Cerebellar nuclear complex (tissue), 1 donor: ENCODE measurements at places on chromosomes 4 and X.

DNA sequence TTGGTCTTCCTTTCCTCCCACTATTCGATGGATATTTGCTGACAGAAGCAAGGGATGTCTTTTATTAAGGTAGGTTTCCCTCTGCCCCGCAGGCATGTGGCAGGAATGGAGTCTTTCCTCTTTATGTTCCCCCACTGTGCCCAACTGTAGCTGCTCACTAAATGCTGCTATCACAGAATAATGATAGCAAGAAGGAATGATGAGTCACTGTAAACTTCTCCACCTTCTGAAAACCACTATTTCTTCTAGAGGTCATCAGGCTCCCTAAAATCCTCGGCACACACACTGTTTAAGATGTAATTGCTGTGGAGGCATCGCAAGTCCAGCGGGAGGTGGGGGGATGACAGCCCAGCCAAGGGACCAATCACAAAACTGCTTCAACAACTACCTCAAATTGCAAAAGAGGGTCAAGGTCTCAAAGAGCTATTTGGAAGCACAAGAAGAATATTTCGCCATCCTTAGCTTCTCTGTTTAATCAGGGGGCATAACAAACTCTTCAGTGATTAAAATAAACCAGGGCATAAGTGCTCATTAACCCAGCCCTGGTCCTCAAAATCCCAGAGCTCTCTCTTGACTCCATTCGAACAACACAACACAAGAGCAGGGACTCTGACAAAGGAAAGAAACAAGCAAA lies 13.9 kb downstream of the QDPR start:
- DNase-seq: no peak

DNA sequence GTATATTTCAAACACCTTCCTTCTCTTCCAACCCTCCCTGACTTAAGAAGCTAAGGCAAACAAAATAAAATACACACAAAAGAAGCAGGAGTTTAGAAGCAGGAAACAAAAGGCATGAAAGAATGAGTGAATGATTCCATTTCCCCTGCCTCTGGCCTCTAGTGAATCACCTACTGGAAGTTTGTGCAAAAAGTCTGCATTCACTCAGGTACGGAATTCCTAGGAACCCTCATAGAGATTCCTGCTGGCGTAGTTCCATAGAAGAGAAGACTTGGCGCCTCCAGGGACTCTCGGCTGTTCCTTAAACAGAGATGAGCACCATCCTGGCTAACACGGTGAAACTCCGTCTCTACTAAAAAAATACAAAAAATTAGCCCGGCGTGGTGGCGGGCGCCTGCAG lies 125.9 kb upstream of the TBL1X start:
- DNase-seq: no peak

DNA sequence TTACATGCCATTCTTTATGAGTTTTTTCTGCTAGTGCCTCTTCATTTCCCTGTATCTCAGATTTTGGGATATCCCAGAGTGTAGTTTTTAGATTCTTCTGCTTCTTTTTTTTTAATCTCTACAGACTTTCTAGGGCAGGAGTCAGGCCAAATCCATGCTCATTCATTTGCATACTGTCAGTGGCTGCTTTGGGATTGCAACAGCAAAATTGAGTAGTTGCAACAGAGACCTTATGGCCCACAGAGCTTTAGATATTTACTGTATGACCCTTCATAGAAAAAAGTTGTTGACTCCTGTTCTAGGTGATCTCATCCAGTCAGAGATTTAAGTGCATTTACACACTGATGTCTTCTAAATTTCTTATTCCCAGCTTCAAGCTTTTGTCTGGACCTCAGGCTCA lies 35.3 kb downstream of the ARFIP1 start:
- no peak for DNase-seq

- DNase-seq: no peak
These were observed 11.2 kb upstream of the UBA6 start for GRCh38 chr4:67712000-67712625.

DNA sequence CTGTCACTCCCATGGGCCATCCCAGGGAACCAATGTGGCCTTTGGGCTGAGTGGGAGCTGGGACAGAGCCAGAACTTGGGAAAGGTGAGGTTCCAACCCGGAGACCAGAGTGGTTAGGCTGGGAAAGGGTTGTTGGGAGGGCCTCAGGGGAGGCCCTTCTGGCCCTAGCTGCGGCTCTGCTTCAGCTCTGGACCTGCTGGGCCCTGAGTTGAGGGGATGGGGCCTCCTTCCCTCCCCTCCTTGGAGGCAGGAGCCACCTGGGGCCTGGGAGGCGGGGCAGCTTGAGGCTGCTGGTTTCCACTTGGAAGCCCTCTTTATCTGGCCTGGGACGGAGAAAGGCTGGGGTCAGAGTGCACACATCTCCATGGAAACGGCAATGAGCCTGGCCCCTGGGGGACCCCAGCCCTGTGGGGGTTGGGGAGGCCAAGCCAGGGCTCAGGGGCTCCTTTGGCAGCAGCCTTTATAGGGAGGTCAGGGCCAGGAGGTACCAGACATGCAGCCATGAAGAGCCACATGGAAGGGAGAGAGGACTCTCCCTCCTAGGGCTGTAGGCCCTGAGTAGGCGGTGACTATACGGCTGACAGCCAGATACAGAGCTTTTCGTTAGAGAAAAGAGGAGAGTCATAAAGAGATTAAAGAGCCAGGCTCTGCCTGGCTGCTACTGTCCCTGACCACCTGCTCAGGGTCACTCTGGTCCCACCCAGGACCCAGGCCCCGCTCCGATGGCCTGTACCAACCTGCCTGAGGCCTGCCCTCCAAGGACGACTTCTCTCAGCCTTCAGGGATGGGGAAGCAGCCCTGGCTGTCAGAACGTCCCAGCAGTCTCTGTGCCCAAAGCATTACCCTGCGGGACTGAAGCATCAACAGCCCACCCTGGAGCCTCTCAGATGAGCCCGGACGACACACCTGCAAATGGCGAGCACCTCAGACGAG lies 6.9 kb upstream of the NSD2 start:
- DNase-seq: no peak
